ENCODE measurements at places on chromosomes 2 and 18. TPM values are rescaled to one million over a fixed set of nuclear protein-coding genes. Genes with fewer than 3 reads are reported as not detected.

ATP5MC3 gene
- total RNA-seq: 55.1 TPM

DNA sequence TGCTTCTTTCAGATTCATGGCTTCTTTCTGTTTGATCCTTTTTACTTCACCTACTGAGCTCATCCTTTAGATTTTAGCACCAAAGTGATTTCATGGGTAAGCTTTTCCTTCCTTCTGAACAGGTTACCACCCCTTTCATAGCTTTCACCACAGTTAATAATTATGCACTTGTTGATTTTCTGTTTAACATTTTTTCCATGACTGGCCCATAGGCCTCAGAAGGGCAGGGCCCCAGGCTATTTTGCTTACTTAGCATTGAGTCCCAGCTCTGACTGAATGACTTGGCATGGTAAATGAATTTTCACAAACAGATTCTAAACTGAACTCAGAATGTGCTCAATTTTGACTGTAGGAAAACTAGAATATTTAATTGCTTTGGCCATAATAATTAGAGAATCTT lies 177.0 kb downstream of the GCA start:
- no peak for DNase-seq

G6PC2 gene
- not detected for total RNA-seq

ANO7 gene
- 0.16 TPM for total RNA-seq

- no peak for DNase-seq
These were observed 12.9 kb downstream of the ID2 start for GRCh38 chr2:8694737-8695136.

DNA sequence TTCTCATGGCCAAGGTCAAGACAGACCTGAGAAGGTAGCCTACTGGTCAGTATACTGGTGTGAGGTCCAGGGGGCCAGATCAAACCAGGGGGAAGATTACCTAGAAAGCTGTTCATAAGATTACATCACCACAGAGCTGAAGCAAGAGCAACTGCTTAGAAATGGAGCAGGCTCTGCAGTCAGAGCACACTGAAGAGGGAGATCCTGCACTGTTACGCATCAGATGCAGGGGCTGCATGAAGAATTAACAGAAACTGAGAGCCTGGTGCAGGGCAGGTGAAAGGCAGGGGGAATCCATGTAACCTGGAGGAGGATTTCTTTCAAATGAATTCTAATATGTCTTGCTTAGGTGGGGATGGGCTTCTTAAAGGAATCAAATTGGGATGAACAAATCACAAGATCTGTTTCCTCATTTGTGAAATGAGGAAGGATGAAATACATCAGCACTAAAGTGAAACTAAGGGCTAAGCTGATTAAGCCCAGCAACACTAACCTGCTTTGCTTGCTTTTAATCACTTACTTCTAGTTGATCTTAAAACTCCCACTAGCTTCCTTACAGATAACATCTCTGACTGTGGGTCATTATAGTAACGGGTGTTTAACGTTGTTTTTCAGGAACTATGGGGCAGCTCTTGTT lies 74.3 kb upstream of the ADAM23 start:
- DNase-seq: no peak

TBR1 gene
- 53.7 TPM for total RNA-seq
